Activated naive CD4-positive, alpha-beta T cell (primary cell): ENCODE measurements at places on chromosomes 7 and 10.

DNA sequence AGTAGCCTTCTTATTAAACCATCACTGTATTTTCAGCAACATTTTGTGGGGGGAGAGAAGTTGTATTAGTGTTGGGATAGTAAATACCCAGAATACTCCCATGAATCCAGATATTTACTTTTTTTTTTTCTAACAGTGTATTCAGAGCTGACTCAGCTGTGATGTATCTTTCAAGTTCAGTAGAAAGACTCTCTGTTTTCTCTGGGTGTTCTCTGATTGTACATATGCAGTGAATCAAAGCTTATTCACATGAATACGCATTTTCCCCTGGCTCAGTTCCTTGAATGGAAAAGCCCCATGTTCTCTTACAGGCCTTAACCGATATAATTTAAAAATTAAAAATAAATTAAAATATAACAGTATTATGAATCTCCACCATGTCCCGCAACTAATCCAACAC lies 1.3 kb downstream of the TFPI2 start:
- no peak for DNase-seq

DNA sequence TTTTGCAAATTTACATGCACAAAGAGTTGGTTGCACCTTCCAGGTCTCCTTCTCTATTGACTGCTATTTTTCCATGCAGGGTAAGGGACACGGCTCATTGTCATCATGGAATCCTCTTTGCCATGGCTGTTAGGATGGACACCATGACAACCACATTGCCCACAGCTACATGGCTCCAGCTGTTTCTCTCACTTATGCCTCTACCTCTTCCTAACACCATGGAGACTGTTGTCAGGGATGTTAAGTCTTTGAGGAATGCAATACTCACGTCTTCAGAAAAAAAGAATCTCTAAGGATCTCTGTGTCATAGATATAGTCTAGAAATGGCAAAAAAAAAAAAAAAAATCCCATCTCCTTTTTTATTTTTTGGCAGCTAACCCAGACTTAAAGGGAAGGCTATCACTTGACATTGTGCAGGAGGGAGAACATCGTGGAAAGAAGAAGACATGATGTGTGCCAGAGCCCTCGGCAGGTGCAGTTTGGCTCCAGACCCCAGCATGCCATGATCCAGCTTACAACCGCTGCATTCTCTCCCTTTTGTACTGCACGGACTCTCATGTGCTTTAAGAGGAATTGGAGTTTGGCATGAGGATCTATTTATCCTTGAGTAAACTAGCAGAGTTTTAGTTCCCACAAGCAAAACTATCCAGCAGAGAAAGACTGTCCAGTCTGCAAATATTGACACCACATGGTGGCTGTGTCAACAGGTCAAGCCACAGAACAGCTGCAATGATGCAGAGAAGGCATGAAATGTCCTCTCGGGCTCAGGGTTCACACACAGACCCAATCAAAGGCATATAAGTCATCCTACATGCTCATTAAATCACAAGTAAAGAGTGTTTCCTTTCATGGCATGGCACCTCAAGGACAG lies 70.8 kb downstream of the FRMD4A start:
- no peak for DNase-seq

DNA sequence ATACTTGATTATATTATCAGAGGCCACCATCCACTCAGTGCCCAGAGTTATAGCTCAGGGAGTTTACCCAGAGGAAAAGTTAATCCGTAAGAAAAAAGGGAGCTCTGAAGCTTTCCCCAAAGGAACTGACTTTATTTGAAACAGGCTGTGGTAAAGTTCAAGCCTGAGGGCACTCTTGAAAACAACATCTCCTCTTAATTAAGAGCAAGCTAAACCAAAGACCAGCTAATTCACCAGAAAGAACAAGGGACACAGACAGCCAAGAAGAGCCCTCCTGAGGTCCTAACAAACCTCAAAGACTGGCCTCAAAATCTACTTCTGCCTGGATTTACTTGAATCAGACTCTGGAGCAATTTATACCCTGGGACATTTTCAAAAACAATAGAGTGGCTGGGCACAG lies 159.6 kb upstream of the CHST15 start:
- no peak for DNase-seq

DNA sequence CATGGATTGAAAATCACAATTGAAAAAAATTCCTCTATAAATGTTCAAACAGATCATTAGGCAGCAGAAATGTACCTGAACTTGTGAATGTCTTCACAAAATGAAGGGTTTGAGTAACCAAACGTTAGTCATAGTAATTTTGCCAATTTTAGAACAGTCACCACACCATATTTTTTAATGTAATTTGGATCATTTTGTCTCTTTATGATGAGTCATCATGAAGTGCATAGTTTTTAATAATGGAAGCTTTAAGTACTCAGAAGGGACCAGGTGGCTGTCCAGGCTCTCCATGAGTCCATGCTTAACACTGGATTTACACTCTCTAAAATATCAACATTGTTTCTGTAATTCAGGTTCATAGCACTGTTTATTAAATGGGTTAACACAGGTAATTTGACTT lies 219.2 kb downstream of the ETV1 start:
- no peak for DNase-seq

- DNase-seq: no peak
These were observed 130.3 kb upstream of the POT1 start for GRCh38 chr7:125059861-125060456.

DNA sequence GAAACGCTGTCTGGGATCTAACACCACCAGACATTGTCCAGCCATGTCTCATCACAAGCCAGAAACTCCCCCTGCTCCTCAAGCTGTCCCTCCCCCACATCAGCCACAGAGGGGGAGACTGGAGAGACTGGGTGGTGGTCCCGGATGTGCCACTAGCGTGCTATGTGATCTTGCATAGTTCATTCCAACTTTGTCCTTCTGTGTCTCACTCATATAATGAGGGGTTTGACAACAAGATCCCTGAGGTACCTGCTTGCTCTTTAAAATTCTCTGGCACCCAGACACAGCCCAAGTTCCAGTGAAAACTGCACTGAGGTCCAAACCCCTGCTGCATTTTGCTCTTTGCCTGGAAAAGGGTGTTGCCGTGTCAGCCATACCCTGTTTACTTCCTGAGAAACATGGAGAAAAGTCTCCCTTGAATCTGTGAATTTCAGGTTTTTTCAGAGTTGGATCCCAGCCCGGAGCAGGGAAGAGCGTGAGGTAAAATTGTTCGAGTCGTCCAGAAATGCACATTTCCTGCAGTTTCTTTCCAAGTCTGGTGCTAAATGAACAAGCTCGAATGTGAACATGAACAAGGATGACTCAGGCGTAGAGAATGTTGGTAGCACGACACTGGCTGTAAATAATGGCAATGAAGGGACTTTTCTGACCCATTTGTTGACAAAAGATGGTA lies 156.6 kb downstream of the CCDC3 start:
- no peak for DNase-seq

GRCh38 chr7:128863433-128863989 lies 855 bp downstream of the ATP6V1F start:
- no peak for DNase-seq
